Brain microvascular endothelial cell (primary cell): ENCODE measurements at places on chromosomes 1 and 21.
A peak's percentile ranks its signal among the peaks of the same experiment; 100 is the strongest.

DNA sequence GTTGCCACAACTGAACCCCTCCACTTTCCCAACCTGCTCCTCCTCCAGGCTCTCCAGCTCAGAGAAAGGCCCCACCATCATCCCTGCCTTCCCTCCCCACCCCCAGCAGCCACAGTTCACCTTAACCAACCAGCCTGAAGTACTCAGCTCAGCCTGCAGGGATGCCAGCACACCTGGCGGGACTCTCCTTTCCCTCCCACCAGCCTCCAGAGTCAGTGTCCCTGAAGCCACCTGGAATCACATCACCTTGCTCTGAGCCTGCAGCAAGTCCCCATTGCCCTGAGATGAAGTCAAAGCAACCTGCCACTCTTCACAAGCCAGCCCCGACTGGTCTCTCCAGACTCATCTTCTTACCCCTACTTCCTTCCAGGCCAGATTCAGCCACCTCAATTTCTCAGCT is 26.2 kb upstream of the ZC3H12A start:
- DNase-seq, result no peak

DNA sequence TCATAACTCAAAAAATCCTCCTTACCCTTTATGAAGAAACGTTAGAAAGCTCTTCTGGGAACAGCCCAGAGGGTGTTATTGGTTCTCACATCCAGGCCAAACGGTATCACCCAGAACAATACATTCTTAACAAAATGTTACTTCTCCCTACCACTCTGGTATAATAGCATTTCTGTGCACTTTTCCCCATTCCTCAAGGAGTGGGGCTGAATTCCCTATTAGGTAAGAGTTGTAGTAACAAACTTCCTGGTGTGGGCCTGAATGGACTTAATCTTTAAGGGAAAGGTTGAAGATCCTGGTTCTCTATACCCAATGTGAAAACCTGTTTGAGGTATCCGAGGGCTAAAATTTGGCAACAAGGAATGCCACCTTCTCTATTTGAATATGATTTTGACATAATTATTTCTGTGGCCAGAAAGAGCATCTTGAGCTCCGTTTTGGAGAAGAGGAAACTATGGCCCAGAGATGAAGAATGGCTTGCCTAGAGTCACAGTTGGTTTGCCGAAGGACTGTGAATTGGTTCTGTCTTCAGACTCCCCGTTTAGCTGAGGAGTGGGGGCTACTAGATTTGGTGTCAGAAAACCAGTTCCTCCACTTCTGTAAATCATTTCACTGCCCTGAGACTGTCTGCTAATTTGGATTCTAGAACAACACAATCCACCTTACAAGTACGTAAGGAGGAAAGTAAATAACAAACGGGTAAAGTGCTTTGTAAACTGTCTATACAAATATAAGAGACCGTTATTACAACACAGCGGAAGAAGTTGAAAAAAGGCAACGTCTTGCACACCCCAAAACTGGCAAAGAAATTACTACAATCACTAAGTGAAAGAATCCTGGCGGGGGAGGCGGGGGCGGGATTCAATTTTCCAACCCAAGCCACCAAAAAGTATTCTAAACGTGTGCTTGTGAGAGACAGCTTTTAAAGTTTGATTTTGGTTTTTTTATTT is 2.3 kb downstream of the ANP32E start:
- no peak for DNase-seq

DNA sequence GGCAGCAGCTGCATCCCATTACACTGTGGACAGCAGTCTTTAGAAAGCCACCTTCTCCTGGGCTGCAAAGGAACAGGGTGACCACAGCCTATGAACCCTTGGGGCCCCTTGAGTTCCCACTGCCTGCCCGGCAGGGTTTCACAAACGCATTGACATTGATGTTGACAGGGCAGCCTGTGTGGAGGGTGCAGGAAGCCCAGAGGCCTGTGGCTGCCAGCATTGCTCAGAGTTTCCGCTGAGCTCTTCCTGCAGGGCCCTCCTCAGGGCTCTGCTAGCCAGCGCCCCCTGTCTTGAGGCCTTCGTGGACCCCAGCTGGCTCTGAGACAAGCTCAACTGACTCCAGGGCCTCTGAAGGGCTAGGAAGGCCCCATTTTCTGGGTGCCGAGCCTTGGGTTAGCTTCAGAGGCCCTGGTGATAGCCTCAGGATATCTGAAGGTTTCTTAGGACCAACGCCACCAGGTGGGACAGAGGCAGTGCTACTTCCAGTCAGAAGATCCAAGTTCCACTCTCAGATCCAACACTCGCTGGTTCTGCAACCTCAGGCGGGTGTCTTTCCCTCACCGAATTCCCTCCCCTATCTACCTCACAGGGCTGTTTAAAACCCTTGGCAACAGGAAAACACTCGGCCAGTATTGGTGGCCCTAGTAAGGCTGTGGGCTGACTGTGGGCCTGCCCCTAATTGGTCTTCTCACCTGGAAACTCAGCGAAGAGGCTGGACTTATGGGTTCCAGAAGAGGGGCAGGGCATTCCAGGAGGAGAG is 27.2 kb upstream of the EPS8L3 start:
- no peak for DNase-seq

GRCh38 chr1:2506007-2506860 is 20.2 kb downstream of the PANK4 start:
- DNase-seq, result no peak

DNA sequence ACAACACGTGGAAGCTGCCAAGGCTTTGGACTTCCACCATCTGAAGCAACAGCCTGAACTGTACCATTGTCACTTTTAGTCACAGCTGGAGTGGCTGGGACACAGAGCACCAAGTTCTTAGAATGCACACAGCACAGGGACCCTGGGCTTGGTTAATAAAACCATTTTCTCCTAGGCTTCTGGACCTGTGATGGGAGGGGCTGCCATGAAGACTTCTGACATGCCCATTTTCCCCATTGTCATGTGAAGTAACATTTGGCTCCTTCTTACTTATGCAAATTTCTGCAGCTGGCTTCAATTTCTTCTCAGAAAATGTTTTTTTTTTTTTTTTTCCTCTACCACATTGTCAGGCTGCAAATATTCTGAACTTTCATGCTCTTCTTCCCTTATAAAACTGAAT is 138.6 kb upstream of the BRINP3 start:
- no peak for DNase-seq

DNA sequence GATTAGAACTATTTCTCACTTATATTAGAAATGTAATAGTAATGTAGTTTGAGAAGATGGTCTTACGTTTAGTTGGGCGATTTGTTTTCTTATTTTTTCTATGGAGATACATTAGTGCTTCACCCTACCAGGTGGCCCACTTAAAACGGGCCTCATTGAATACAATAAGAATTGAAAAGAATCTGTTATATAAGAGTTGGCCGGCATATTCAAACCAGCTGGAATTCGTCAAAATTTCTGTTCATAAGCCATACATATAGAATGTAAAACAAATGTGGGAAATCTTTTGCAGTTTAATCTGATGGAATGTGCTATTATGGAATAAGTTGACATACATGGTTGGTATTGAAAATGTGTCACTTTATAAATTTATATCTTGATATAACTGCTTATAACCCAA is 96.4 kb upstream of the C1orf105 start:
- DNase-seq, result no peak

DNA sequence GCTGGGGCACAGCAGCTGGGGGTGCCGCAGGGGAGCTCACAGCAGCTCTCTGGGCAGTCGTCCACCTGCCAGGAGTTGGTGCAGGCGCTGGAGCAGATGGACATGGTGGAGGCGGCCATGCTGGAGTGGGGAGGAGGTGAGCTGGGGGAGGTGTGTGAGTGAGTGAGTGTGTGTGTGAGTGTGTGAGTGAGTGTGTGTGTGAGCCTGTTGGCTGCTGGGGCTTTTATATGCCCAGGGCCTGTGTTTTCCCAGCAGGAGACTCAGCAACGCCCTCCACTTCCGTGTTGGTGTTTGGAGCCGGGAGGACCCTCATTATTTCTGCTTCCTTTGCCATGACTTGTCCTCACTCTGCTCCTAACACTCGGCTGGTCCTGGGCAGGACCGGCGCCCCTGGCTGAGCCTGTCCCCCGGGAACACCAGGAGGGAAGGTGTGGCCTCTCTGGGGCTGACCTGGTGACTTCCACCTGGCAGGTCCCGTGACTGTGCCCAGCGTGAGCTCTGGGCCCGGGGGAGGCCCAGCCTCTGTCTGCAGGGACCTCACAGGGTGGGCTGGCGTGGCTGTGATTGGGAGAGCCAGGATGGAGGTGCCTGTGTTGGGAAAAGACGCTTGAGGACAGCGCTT is at the start of gene KRTAP10-2:
Gene KRTAP10-2, minus strand, starts transcription at position 166 of the 622 bp plus-strand sequence. Its CDS starts 47 bp downstream, at position 119.
- DNase-seq, result no peak

DNA sequence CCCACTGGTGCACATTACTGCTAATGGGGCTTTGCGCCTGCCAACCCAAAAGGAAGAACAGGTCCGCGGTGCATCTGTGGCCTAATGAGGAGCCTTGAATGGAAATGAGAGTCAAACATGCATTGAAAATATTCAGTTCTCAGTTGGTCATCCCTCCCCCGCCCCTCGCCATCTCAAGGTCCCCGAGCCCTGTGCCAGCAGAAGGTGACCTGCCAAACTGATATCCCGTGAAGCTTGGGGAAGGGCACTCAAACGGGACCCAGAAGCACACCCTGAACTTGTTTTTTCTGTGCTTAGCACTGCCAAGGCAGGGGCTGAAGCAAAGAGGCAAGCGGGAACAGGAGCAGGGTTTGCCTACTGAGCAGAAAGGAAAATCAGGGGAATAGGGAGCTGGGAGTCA is 67.9 kb upstream of the ZNF648 start:
- DNase-seq, result no peak

DNA sequence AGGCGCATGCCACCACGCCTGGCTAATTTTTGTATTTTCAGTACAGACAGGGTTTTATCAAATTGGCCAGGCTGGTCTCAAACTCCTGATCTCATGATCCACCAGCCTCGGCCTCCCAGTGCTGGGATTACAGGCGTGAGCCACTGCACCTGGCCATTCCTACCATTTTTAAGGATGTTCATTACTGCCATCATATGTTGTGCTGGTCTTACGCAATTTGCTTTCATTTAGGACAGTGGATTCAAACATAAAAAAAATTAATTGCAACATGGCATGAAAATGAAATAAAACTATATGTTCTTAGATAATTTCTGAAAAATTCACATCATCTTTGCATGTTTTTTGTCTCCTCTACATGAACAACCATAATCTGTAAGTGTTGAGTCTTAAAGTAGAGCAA is 527.7 kb downstream of the LTN1 start:
- DNase-seq, result no peak

DNA sequence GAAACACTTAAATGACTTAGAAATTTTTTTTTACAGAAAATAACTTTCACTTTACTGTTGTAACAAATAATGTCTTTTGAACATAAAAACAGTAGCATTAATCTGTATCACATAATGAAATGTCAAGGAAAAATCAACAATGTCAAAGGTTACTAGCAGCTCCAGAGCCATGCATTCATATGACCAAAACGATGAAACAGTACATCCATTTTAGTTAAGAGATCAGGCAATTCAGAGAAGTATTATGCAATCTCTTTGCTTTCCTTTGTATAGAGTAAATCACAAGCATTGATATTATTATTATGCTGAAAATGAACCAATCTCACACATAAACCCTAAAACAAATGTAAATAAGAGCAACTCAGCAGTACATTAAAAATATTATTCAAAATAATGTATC is 748.9 kb downstream of the PLA2G4A start:
- no peak for DNase-seq

- DNase-seq, result no peak
Measured at GRCh38 chr1:39922251-39922688, 20.6 kb upstream of the MYCL start.

DNA sequence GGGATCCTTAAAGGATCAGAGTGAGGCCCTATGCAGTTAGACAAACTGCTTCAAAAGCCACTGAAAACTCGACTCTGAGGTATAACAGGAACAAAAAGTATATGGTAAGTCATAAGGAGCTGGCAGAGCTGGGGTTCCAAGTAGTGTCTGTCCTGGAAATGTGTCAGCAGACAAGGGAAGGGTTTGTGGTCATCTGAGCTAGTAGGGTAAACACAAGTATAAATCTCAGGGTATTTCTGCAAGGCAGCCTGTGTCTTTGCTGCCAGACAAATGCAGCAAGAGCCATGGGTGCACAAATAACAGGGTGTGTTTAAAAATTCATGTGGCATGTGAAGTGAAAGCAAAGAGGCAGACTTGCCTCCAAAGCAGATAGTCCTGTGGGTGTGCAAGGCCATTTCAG is 759.0 kb upstream of the ADAMTS5 start:
- peak; percentile 24 for DNase-seq
